ENCODE measurements at places on chromosomes 5 and 9.
A peak's percentile ranks its signal among the peaks of the same experiment; 100 is the strongest.

DNA sequence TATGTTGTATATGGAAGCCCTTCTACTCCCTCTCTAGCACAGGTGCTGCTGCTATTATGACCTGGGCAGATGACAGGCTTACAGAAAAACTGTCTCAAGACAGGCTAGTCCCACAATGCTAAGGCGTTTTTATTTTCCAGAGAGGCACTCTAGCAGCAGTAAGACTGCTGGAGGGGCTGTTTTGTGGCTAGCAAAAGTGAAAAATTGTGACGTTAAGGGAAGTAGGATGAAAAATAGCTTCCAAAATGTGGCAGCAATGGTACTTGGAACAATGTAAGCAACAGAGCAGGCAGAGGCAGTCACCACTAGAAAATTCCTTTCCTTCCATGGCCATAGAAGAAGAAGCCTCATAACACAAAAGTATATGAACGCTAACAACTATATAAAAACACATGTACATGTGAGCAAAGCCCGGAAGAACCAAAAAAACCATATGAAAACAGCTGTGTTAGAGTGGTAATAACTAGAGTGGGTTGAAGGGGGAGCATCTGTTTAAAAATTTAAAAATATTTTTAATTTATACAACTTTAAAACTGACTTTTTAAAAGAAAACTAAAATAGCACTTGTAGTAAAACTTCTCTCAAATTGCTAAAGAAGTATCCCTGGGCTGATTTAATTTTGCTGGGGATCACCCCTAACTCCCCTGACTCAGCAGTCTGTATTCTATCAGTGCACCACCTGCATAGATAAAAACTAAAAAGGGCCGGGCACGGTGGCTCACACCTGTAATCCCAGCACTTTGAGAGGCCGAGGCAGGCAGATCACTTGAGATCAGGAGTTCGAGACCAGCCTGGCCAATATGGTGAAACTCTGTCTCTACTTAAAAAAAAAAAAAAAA lies 30.6 kb downstream of the CLINT1 start:
- no peak for DNase-seq

DNA sequence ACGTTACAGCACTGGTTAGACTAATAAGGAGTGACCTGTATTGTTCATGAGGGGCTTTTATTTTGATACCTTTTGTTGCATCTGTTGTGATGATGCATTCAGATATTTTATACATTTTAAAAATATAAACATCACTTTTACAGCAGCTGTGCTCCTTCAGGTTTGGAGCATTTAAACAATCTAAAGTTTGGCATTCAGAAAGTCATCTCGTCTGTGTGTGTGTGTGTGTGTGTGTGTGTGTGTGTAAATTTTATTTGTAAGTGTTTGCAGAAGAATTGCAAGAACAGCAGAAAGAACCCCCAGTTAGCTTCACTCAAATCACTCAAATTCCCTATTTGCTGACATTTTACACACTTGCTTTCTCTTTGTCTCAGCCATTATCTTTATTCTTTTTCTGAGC lies 87.4 kb downstream of the ERCC6L2 start:
- DNase-seq: no peak

DNA sequence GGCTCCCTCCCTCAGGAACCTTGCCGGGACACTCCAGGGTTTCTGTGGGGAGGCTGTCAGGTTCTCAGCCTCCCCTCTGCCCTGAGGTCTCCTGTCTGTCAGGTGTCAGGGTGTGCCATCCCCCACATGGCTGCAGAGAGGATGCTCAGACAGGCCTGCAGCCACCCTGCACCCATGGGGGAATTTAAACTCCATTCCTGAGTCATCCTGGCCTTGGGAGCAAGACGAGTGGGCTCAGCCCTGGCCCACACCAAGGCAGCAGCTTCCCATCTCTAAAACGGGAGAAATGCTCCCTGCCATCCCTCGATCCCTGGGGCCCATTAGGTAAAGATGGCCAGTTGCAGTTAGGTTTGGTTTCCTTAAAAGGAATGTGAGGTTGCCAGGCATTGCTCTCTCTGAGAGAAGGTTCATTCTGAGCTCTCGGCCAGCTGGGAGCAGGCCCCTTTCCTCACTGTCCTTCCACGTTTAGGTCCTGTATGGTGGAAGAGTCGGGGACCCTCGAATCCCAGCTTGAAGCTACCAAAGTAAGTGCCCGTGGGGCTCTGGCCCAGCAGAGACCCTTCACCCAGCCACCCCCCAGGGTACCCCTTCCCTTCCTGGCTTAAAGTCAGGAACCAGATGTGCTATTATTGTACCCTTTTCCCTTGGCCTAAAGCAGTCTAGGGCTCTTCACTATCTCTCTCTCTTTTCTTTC lies 26.6 kb downstream of the DYNC2I2 start:
- DNase-seq: no peak

DNA sequence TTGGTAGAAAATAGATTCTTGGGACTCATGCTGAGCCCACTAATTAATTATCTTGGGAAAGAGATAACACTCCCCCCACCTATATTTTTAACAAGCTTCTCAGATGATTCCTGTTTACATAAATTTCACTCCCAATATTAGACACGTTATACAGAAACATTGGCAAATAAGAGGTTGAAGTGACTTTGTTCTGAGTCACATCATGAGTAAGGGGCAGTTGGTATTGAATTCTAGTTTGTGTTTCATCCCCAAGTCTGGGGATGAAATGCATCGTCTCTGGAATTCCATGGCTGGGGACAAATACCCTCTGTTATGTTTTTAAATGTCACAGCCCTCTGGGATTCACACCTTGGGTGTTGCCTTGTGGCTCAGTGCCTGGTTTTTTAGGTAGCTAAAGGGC lies 41.0 kb downstream of the BASP1 start:
- no peak for DNase-seq

DNA sequence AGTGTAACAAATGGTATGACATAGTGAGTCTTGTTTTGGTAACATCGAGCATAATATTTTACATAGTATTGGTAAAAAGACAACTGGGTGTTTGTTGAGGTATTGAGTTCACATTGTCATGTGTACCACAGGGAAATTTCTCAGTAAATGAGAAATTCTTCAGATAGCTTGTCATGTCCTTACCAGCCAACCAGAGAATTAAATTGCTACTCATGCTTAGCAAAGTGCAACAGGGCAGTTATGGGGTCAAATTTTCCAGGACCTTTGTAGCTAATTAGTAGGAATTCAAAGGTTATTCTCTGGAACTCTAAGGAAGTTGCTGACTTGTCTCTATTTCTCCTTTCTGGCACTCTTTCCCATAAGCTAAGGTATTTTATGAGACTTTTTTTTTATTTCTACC lies 595.7 kb downstream of the EFNA5 start:
- DNase-seq: no peak

GRCh38 chr5:174086751-174087150 lies 41.2 kb downstream of the NSG2 start:
- DNase-seq: no peak

DNA sequence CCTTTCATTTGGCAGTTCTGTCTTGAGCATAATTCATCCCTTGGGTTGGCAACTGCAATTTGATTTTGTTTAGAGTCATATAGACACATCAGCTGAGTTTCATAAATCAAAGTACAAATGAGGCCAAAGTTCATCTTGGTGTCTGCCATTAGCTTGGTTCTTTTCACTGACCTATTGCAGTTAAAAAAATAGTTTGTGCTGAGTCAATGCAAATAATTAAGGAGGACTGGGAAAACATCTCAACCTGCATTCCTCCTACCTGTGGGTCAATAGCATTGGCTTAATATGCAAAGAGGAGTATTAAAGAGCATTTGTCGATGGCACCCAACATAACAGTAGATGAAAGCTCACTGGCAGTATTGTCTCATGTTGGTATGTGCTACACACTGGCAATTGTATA lies 1.6 kb downstream of the PKD2L2 start:
- DNase-seq: no peak

DNA sequence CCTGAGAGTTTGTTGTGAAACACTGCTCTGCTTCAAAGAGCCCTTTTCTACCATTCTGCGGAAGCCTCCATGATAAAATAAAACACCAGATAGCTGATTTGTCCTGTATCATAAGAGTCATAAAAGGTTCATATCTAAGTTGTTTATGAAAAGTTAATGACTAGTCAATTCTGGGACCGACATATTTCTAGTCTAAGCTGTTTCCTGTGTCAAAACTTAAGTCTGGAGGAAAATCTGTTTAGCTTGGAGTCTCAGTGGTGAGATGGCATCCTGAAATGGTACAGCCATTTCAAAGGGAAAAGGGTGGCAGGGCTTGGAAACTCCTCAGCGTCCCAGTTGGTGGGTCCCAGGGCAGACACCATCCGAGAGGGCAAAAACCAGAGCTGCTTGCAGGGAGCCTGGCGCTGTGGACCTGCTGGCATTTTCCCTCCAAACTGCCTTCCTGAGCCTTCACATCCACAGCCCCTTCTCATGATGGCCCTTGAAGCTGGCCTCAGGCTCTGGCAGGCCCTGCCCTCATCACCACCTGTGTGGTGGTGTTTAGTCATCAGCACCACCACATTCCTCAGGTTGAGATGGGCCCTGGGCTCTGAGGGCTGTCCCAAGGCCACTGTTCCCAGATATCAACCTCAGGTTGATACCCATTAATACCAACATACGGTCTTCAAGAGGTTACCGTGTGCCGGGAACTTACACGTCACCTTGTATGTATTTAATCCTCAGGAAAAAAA lies 184.0 kb downstream of the HSPA4 start:
- DNase-seq: no peak

- no peak for DNase-seq
Observed at GRCh38 chr5:7976411-7977190, 107.7 kb downstream of the MTRR start.

DNA sequence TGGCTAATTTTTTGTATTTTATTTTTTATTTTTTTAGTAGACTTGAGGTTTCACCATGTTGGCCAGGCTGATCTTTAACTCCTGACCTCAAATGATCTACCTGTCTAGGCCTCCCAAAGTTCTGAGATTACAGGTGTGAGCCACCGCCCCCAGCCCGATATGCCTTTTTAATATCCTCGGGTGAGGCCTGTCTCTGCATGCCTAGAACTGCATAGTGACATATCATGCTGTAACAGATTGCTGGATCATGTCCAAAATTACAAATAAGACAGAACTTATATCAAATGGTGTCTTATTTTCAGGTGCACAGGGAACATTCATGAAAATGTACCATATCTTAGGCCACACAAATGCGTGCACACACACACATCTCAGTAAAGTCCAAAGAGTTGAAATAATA lies 39.1 kb upstream of the PJA2 start:
- no peak for DNase-seq

- peak; percentile 6 for DNase-seq
Observed at GRCh38 chr9:104872656-104873488, 55.1 kb downstream of the ABCA1 start.

DNA sequence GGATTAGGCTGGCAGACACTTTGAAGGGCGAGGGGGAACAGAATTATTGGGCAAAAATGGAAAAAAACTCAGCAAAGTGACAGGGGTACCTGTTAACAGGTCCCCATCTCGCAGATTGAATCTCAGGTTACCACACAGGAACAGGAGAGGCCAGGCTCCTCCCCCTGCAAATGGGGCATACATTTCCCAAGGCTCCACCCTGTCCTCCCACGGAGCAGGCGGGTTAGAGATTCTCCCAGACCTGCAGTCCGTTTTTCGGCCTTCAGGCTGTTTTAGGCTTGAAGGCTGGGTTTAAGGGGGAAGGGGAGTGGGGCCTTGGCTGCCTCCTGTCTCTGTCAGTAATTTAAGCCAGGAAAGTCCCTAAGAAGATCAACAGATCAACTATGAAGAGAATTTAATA lies 42.7 kb downstream of the LRRC70 start:
- DNase-seq: no peak

- DNase-seq: no peak
Observed at GRCh38 chr5:5531371-5531770, 108.9 kb downstream of the ICE1 start.

All from natural killer cell (primary cell).